ENCODE measurements at places on chromosomes 11 and 22.

- DNase-seq, result no peak
Observed at GRCh38 chr11:47260366-47260765, 2.6 kb downstream of the NR1H3 start.

DNA sequence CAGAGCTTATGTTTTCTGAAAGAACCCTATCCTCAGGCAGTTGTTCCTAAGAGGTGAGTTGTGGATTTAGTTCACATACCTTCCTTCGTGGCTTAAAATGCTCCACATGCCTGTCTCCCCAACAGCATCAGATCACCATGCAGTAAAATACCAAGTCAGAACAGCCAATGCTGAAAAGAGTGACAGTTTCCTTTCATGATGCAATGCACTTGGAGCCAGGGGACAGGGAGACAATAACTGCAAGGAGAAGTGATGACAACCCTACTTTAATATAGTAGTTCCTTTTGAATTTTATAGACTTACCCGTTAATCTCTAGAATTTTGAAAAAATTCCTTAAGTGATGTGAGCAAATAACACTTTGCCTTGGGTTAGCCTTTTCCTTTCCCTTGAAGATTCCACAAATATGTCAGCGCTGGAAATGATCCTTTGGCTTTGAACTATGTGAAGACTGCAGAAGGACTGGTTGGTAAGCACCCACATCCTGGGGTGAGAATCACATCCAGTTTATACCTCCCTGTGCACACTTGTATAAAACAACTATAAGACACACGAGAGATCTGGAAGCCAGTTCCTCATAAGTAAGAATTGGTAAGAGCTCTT, 71.2 kb downstream of the PIWIL4 start:
- DNase-seq, result peak; percentile 61

DNA sequence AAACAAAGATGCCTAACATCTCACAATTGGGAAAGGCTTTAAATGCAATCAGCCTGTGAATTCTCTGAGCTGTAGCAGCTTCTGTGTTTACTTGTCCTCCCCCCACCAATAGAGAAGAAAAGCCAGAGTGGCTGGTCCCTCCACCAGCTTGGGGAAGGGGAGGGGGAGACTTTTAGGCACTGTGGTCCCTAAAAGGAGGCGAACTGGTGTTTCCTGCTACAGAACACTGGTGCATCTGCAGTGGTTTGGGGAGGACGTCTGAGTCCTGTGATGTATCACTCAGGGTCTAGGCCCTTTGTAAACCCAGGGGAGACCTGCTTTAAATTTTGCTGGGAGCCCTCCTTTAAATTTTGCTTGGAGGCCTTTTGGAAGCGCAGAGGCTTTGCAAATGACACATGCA, 16.9 kb downstream of the TNRC6B start:
- DNase-seq, result no peak

- DNase-seq, result no peak
Observed at GRCh38 chr11:71173709-71174108, 78.7 kb downstream of the SHANK2 start.

DNA sequence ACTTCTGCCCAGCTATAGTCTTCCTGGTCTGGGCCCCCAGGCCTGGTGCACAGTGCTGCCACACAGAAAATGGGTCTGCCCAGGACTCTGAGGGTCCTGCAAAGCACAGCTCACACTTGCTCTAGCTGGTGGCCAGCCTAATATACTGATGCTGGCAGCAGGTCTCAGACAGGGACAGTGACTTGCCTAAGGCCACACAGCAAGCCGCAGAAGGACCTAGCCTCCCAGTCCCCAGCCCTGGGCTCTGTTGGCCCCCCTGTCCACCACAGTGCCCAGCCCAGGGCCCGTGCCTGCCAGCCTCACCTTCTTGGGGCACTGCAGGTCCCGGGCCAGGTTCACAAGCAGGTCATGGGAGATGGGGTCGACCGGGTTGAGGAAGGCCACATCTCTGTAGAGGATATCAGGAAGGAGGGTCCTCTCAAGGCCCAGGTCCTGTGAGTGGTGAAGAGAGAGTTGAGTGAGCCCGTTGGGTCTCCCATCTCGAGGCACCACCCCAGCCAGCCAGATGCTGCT, 3.3 kb downstream of the LRRC75B start:
- no peak for DNase-seq

DNA sequence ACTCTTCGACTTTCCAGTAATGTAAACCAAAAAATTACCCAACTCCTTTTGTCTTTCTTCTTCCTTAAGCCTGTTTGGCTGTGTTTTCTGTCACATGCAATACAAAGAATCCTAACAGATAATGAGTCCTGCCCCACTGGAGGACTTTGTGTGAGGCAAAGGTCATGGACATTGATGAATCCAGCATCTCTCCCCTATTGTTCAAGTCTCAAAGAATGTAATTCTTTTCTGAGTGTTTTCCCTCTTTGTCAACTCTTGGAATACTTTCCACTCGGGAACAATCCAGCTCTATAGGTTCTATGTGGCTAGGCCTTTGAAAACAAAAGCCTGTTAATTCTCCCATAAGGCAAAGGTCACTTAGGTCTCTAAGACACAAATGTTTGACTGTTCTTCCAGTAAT, 100.7 kb downstream of the FAR1 start:
- no peak for DNase-seq

- no peak for DNase-seq
Observed at GRCh38 chr22:29195118-29195963, 10.4 kb upstream of the EMID1 start.

GRCh38 chr11:92775003-92775676, 194.3 kb upstream of the MTNR1B start:
- no peak for DNase-seq

DNA sequence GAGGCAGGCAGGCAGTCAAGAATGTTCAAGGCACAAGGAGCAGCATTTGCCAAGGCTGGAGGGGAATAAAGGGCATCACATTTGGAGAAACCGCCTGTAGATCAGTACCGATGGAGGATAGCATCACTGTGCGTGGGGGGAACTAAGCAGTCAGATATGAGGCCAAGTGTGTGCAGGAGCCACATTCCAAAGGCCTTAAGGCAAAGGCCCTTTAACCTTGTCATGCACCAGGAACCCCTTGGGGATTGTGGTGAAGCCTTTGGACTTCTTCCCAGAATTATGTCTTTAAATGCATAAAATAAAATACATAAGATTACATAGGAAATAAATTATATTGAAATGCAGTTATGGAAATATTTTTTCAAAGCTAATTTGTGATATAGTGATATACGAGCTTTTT, 532.1 kb downstream of the BUD13 start:
- DNase-seq, result peak; percentile 40

DNA sequence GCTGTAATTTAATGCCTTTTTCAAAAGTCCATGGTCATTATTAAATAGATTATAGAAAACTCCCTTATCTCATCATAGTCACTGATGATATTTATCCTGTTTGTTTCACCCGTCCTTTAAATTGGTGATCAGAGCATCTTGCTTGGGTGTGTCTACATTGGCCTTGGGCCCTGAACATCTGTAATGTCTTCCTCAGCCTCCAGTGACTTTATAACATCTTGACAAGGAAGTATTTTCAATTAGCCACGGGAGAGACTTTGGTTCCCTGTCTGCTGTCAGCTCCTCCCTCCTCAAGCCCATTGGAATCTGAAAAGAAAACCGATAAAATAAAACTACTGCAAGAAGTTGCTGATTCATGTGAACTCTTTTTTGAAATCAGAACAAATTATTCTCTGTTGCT, 116.9 kb upstream of the TTC12 start:
- no peak for DNase-seq

GRCh38 chr11:64556044-64556720, 34.8 kb upstream of the SLC22A12 start:
- no peak for DNase-seq

- no peak for DNase-seq
Observed at GRCh38 chr11:112278803-112279202, 18.1 kb upstream of the PLET1 start.

DNA sequence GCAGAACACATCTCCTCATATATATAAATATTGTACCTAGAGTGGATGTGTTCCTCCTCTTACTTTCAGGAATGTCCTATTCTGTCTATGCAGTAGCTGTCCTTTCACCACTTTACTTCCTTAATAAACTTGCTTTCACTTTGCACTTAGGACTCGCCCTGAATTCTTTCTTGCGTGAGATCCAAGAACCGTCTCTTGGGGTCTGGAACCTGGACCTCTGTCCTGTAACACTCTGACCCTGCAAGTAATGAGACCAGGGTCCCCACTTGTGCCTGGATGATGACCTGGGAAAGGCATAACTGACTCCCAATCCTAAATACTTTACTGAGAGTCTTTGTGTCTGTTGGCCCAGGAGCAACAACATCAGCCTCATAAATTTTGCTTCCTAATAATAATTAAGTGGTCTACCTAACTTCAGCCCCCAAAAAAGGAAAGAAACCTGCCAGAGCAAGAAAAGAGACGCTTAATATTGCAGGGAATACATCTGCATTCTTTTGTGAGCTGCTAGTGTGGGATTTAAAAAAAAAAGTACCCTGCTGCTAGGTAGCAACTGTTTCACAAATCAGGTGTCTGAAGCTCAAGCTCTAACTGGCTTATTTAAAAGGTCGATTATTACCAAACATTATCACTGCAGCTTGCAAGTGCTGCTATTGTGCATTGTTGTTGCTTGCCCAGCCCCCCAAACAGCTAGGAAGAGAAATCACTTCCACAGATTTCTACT, 69.3 kb downstream of the FAM168A start:
- no peak for DNase-seq

GRCh38 chr11:36023922-36024321, 80.1 kb downstream of the LDLRAD3 start:
- DNase-seq, result peak; percentile 45

- peak; percentile 67 for DNase-seq
Observed at GRCh38 chr22:23849009-23850006, 8.4 kb upstream of the SLC2A11 start.

DNA sequence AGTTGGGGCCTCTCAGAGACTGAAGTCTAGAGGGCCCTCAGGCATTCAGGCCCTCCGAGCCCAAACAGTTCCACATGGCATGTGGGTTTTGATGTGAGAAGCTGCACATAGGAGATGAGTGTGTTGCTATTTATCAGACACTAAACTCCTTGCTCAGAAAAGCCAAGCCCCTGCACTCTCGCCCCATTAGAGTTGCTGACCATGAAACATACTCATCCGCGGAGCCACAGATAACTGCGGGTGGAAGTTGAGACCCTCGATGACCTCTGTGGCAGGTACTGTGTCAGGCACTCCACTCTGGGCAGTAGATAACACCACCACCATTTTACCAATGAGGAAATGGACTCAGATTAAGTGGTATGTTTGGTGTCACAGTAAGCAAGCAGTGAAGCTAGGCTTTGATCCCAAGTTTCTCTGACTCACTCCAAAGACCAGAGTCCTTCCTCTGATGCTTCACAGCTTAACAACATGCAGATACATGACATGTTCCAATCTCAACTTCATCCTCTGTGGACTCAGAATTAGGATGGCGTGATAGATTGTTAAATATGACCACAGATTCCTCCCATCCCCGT, 202.1 kb downstream of the ADAMTS15 start:
- no peak for DNase-seq

Data from fibroblast of skin of abdomen (primary cell).